Cerebellar cortex (tissue), 1 donor: ENCODE measurements at places on chromosomes 4 and X.

DNA sequence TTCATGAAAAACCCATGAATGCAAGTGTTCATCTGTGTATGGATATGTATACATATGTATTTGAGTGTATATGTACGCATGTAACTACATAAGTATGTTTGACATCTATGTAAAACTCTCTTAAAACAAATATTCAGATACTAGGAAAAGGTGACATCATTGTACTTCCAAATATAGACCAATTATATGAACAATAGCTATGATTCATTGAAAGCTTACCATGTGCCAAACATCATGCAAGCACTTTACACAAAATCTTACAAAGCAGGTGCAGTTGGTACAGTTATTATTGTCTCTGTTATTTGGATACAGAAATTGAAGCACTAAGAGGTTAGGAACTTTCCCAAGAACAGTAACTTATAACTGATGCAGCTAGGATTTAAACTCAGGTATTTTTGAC lies 21.4 kb downstream of the MAGEB17 start:
- DNase-seq = no peak

- no peak for DNase-seq
Measured at GRCh38 chrX:15107367-15107988, 162.4 kb downstream of the ASB9 start.

- DNase-seq = no peak
Measured at GRCh38 chr4:6896035-6896434, 13.6 kb upstream of the TBC1D14 start.

DNA sequence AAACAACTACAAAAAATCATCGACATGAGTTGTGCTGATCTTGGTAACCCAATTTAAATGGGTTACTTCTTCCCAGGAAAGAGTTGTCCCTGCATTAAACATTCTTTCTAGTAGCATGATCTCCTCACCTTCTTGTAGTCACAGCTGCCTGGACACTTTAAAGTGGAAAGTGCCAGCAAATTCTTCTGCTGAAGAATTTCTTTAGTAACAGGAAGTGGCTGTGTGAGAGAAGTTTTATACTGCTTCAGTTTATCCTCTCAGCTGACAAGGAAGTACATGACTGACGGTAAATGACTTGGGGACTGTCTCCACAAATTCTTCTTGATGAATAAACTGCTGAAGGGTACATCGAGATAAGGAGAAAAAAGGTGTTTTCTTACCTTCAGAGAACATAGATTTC lies 18.2 kb upstream of the TNIP3 start:
- DNase-seq = no peak

GRCh38 chr4:134780244-134780643 lies 578.7 kb upstream of the PABPC4L start:
- no peak for DNase-seq

- no peak for DNase-seq
Measured at GRCh38 chrX:136835761-136836160, 44.8 kb downstream of the RBMX start.

- DNase-seq = peak; percentile 34
Measured at GRCh38 chr4:10115797-10116568, 616 bp downstream of the WDR1 start.

DNA sequence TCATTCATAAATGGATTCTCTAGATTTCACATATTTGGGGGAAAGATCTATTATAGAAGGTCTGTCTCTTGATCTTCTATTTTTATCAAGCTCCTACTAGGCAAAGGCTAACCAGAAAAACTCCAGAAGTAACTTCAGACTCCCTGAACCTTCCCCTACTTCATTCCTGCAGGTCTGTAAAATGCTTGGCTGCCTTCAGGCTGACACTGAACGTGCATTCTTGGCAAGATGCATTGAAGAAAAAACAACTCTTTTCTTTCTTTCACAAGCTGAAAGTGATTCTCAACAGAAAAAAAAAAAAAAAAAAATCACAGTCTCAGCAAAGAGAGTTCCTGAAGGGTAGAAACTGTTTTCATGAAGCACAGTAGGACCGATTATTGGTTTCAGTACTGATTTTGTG lies 12.7 kb downstream of the OPHN1 start:
- DNase-seq = no peak
